ENCODE measurements at places on chromosomes 2 and 18.

DNA sequence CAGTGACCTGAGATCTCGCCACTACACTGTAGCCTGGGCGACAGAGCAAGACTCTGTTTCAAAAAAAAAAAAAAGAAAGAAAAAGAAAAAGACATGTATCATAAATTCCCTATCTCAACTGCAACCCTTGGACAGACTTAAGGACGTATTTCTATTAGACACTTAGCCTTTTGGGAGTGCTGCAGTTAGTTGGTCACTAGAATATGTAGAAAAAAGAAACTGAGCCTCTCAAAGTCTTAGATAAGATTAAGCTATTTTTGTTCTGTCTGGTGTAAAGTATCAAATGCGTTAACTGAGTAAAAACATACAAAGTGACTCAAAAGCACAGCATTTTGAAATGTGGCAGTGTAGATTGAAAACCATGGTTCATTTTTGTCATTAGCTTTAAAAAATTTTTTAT, 7.3 kb downstream of the NBEAL1 start:
- DNase-seq, result no peak

GRCh38 chr2:66442516-66443185, 7.7 kb downstream of the MEIS1 start:
- DNase-seq, result no peak

DNA sequence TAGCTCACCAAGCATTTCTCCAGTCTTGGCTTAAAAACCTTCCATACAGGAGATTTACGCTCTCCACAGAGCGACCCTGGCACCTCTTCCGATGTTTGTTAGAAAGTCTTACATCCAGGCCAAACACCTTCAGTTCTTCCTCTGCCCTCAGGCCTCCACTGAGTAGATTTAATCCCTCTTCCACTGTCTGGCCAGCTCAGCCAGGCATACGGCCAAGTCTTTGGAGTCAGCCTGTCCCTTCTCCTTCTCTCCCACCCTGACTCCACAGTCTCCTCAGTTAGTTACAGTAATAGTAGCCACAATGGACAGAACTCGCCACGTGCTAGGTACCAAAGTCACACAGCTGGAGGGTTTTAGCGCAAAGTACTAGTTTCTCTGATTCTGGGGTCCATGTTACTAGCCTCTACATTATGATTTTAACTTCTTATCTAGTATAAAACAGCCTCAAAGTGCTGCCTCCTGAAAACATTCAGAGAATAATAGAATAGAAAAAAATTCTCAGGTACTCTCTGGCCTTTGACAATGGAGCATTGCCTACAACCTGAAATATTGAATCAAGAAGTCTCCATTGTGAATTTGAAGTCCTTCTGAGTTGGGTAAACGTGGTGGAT, 39.5 kb downstream of the THNSL2 start:
- no peak for DNase-seq

DNA sequence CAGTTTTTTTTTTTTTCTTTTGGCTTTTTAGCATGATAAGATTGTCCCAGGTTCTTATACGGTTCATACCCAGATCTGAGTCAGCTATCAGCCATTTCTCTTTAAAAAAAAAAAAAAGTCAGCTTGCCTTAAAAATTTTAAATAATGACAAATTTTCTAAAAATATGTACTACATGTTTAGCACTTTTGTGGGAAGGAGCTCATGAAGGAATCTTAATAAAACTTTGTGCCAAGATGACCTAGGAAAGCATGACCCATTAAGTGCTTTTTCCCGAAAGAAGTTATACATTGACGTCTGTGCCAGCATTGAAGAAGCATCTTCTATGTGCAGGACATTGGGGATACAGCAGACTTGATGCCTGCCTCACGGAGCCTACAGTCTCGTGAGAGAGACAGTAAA, 4.5 kb upstream of the RBMS1 start:
- DNase-seq, result no peak

Measured in stimulated activated effector memory CD8-positive, alpha-beta T cell treated with anti-CD3 and anti-CD28 coated beads, Interleukin-12 subunit alpha, Interleukin-12 subunit beta, amount 100 ng/mL, for 72 hours (primary cell).